Retina (tissue), 1 donor: ENCODE measurements at places on chromosomes 6 and 20.
A peak's percentile ranks its signal among the peaks of the same experiment; 100 is the strongest.

DNA sequence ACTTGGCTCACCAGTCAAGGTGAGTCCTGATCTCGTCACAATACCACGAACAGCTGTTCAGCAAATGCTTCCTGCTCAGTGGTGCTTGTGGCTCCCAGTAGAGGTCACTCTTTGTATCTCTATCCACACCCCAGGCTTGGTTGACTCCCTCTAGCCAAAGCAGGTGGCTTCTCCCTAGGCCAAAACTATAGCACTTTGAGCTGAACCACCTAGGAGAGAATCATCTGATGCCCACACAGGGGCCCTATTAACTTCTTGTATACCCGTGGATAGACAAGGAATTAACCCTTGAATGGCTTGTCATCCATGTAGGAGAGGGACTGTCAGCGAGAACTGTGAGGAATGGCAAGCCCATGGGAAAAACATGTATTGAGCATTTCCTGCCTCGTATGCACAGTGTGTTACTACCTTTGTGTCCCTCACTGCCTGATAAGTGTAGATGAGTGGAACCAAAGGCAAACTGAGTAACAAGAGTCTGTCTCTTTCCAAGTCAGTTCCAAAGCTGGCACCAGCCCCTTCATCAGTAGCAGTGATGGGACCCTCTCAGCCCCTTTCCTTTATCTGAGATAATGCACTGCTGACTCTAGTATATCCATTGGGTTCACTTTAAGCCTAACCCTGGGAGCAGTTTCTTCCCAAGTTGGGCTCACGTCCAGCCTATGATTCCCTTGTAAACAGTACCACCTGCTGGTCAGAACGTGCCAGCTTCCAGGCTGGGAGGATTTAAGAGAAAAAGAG lies 42.5 kb downstream of the EIF2S2 start:
- DNase-seq, result peak; percentile 84

DNA sequence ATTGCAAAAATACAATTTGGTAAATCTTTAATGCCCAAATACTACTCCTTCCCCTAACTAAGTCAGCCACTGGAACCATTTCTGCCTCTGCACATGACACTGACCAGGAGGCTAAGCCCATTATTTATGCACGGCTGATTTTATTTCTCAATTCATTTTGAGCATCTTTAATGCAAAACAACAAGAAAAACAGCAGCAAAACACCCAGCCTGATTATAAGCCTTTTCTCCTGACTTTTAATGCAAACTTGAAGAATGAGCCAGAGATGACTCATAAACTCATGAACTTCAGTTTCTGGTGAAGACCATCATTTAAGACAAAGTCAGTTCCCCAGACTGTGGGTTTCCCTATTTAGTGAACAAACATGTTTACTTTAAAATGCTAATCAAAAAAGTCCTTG lies 51.6 kb downstream of the CYP24A1 start:
- DNase-seq, result no peak

GRCh38 chr6:897528-898207 lies 204.7 kb upstream of the EXOC2 start:
- no peak for DNase-seq

- no peak for DNase-seq
Measured at GRCh38 chr20:44001667-44002596, 87.3 kb downstream of the TOX2 start.

- no peak for DNase-seq
Measured at GRCh38 chr20:24676978-24677370, 207.5 kb downstream of the SYNDIG1 start.

GRCh38 chr20:52404671-52405070 lies 213.1 kb upstream of the ZFP64 start:
- DNase-seq, result no peak

DNA sequence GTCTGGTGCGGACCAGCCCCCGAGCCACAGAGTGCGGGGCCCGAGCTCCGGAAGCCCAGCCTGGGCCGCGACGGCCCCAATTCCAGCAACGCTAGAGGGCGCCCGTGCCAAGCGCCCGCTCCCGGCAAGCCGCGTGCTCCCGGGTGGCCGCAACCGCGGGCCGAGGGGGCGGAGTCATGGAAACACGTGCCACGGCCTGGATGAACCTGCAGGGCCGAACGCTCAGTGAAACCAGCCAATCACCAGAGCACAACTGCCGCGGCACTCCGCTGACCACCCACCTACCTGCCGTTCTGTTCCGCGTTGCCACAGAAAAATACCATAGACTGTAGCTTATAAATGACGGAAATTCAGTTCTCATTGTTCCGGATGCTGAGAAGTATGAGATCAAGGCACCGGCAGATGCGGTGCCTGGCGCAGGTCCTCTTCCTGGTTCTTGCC lies 85.7 kb upstream of the FOXC1 start:
- peak; percentile 86 for DNase-seq
